ENCODE measurements at places on chromosomes 11 and 22.

- no peaks in the 10 kb centered on the region for H3K27me3 ChIP-seq
- H3K4me3 ChIP-seq = no peak overlapping the region
- H3K4me1 ChIP-seq = peaks cover 11% of the 10 kb centered on the region
- no peak overlapping the region for H3K27ac ChIP-seq
- DNase-seq = no peak
Measured at GRCh38 chr22:23889620-23890019, 4.6 kb upstream of the MIF start.

DNA sequence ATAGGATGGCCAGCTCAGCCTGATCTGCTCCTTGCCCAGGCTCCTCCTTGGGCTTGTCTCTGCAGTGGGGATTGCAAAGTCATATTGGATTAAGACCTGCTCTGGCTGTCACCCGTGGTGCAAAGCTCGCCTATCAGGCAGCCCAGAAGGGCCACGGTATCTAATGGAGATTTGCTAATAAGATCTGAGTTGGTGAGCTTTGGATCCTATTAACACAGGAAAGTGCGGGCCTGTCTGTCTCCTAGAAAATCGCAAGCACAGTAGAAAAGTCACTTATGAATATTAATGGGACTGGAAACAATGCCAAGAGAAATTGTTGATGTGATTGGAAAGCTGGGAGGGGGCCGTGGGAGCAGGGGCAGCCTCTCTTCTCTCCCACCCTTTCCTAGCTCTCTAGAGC is 72.8 kb downstream of the CHST1 start:
- no peak overlapping the region for H3K4me3 ChIP-seq
- H3K4me1 ChIP-seq = no peaks in the 10 kb centered on the region
- H3K27me3 ChIP-seq = no peaks in the 10 kb centered on the region

GRCh38 chr22:24437741-24438328 is 10.4 kb downstream of the ADORA2A start:
- no peaks in the 10 kb centered on the region for H3K36me3 ChIP-seq
- H3K4me3 ChIP-seq = no peak overlapping the region
- H3K4me1 ChIP-seq = peaks cover 99% of the 10 kb centered on the region
- H3K27ac ChIP-seq = no peak overlapping the region
- no peaks in the 10 kb centered on the region for H3K27me3 ChIP-seq
- no peak for DNase-seq

GRCh38 chr22:22352371-22352999 is 107.9 kb downstream of the VPREB1 start:
- H3K4me3 ChIP-seq = no peak overlapping the region
- no peaks in the 10 kb centered on the region for H3K36me3 ChIP-seq
- H3K4me1 ChIP-seq = peaks cover 4% of the 10 kb centered on the region

GRCh38 chr11:12785901-12786300 is 111.7 kb downstream of the TEAD1 start:
- H3K4me1 ChIP-seq = no peaks in the 10 kb centered on the region
- no peak for DNase-seq
- no peaks in the 10 kb centered on the region for H3K36me3 ChIP-seq
- no peaks in the 10 kb centered on the region for H3K27me3 ChIP-seq
- H3K27ac ChIP-seq = no peak overlapping the region
- no peak overlapping the region for H3K4me3 ChIP-seq

GRCh38 chr11:73242251-73243092 is 24.4 kb downstream of the P2RY2 start:
- H3K36me3 ChIP-seq = peaks cover 73% of the 10 kb centered on the region
- DNase-seq = peak; percentile 53
- no peaks in the 10 kb centered on the region for H3K4me1 ChIP-seq
- peak overlapping the region; percentile 31 for H3K27ac ChIP-seq

GRCh38 chr11:107549253-107549953 is 16.1 kb downstream of the ALKBH8 start:
- peaks cover 54% of the 10 kb centered on the region for H3K36me3 ChIP-seq
- H3K27me3 ChIP-seq = no peaks in the 10 kb centered on the region
- no peak overlapping the region for H3K27ac ChIP-seq
- DNase-seq = peak; percentile 46
- H3K4me1 ChIP-seq = no peaks in the 10 kb centered on the region

GRCh38 chr11:132686886-132687285 is 845.4 kb downstream of the OPCML start:
- no peak overlapping the region for H3K4me3 ChIP-seq
- no peak for DNase-seq
- H3K4me1 ChIP-seq = no peaks in the 10 kb centered on the region

DNA sequence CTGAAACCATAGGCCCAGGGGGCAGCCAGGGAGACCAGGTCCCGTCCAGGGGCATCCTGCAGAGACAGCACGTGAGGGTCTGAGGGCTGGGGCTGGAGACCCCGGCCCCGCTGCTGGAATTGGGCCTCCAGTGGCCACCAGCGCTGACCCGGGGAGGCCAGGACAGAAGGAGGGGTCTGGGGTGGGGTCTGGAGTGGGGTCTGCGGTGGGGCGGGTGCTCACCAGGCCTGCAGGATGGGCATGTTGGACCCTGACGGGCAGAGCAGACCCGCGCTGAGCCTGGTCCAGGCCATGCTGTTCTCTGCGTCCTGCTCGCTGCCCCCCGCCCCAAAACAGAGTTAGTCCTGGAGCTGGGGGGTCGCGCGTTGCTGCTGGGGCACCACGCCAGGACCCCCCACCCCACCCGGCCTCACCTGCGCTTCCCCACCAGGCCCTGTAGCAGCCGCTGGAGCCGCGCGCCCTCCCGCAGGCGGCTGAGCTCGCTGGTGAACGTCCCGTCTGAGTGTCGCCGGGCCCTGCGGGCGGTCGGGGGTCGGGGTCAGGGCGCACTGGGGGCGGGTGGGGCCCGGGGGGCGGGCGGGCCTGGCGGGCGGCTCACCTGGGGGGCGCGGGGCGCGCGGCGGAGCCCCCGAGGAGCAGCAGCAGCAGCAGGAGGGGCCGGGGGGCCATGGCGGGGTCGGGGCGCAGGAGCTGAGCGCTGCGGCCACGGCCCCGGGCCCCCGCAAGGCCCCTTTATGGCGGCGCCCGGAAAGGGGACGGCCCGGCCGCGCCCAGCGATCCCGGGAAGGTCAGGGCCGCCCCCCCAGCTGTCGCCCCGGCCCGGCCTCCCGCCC is at the start of gene SCT:
Gene SCT (minus strand): TSS at position 707 of the 833 bp plus-strand sequence. CDS start 38 bp downstream, at position 669.
- DNase-seq = no peak
- peaks cover 6% of the 10 kb centered on the region for H3K4me1 ChIP-seq
- H3K27me3 ChIP-seq = peaks cover 34% of the 10 kb centered on the region

DNA sequence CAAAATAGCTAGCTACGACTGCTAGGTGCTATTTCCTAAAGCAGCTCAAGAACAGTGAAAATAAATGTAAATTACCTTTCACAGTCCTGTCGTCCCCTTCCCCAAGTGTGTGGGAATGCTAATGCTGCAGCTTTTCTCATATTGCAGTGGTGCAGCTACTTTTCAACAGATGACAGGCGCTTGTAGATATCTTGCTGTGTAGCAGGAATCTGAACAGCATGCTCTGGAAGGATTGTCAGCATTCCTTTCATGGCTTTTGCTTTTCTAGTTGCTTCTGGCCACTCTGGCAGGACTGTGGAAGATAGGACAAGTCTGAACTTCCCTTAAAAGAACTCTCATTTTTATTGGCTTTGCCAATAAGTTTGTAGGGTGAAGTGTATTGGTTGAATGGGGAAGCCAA is 18.8 kb downstream of the FAR1 start:
- H3K4me3 ChIP-seq = no peak overlapping the region
- H3K4me1 ChIP-seq = peaks cover 28% of the 10 kb centered on the region
- H3K27ac ChIP-seq = peak overlapping the region; percentile 49
- DNase-seq = no peak
- H3K36me3 ChIP-seq = peaks cover 5% of the 10 kb centered on the region
- H3K27me3 ChIP-seq = no peaks in the 10 kb centered on the region

GRCh38 chr11:96841792-96842191 is 452.0 kb downstream of the JRKL start:
- no peak overlapping the region for H3K27ac ChIP-seq
- H3K4me3 ChIP-seq = no peak overlapping the region
- no peaks in the 10 kb centered on the region for H3K4me1 ChIP-seq
- H3K27me3 ChIP-seq = no peaks in the 10 kb centered on the region
- no peak for DNase-seq
- H3K36me3 ChIP-seq = no peaks in the 10 kb centered on the region

DNA sequence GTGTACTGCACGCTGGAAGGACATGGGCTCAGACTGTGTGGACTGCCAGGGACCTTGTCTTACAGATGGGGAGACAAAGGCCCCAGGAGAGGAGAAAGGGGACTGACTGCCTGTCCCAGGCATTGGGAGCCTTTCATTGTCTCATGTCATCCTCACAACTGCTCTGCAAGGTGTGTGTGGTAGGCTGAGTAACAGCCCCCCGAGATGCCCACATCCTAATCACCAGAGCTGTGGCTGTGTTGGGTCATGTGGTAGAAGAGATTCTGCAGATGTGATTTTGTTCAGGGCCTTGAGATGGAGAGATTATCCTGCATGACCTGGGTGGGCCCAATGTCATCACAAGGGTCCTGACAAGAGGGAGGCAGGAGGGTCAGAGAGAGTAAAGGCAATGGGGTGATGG is 39.1 kb downstream of the ARRB1 start:
- H3K27ac ChIP-seq = no peak overlapping the region
- H3K4me1 ChIP-seq = no peaks in the 10 kb centered on the region
- H3K4me3 ChIP-seq = no peak overlapping the region
- H3K27me3 ChIP-seq = no peaks in the 10 kb centered on the region
- DNase-seq = no peak
- H3K36me3 ChIP-seq = peaks cover 58% of the 10 kb centered on the region

- H3K27ac ChIP-seq = no peak overlapping the region
- H3K27me3 ChIP-seq = peaks cover 10% of the 10 kb centered on the region
- no peak overlapping the region for H3K4me3 ChIP-seq
- H3K36me3 ChIP-seq = no peaks in the 10 kb centered on the region
Measured at GRCh38 chr11:78910322-78910721, 335.7 kb upstream of the NARS2 start.

- no peak overlapping the region for H3K27ac ChIP-seq
- no peak overlapping the region for H3K4me3 ChIP-seq
- H3K27me3 ChIP-seq = no peaks in the 10 kb centered on the region
- H3K4me1 ChIP-seq = no peaks in the 10 kb centered on the region
Measured at GRCh38 chr11:16034074-16034473, 322.3 kb downstream of the SOX6 start.

GRCh38 chr11:69533296-69534165 is 52.1 kb downstream of the LINC01488 start:
- no peak overlapping the region for H3K4me3 ChIP-seq
- H3K27me3 ChIP-seq = no peaks in the 10 kb centered on the region
- no peak for DNase-seq
- H3K4me1 ChIP-seq = peaks cover 13% of the 10 kb centered on the region
- no peaks in the 10 kb centered on the region for H3K36me3 ChIP-seq

GRCh38 chr11:34972892-34973291 is 56.5 kb downstream of the PDHX start:
- no peaks in the 10 kb centered on the region for H3K27me3 ChIP-seq
- no peak overlapping the region for H3K4me3 ChIP-seq
- no peak for DNase-seq
- no peaks in the 10 kb centered on the region for H3K4me1 ChIP-seq
- H3K27ac ChIP-seq = no peak overlapping the region
- H3K36me3 ChIP-seq = peaks cover 16% of the 10 kb centered on the region

DNA sequence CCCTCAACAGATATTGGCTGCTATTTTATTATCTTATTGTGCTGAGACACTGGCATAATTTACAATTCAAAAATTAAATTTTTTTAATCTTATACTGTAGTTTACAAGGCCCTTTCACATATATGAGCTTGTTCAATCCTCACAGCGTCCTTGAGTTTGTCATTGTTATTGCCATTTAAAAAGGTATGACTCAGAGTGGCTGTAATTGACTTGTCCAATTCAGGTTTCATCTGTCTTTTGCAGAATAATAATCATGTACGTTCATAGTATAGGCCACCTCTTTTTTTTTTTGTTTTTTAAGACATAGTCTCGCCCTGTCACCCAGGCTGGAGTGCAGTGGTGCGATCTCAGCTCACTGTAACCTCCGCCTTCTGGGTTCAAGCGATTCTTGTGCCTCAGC is 11.5 kb downstream of the PTPRJ start:
- no peak for DNase-seq
- peaks cover 4% of the 10 kb centered on the region for H3K36me3 ChIP-seq
- peaks cover 71% of the 10 kb centered on the region for H3K4me1 ChIP-seq
- no peak overlapping the region for H3K27ac ChIP-seq

DNA sequence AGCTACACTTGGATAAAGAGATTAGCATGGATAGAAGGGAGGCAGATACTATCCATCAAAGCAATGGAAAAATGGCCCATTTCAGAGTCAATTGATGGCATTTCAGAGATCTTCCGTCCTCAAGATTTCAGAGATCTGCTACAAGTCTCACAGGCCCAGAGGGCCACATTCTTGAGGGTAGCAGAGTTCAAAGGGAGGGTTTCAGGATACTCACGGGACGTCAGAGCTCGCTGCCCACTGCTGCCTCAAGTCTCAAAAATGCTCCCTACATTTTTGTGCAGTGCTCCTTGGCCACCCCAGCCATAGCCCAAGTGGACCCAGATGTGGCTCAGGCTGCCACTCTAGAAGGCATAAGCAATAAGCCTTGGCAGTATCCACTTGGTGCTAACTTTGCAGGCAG is 24.9 kb downstream of the RTL6 start:
- no peak overlapping the region for H3K4me3 ChIP-seq
- no peaks in the 10 kb centered on the region for H3K36me3 ChIP-seq
- H3K4me1 ChIP-seq = no peaks in the 10 kb centered on the region
- peaks cover 4% of the 10 kb centered on the region for H3K27me3 ChIP-seq
- no peak for DNase-seq

- peaks cover 7% of the 10 kb centered on the region for H3K4me1 ChIP-seq
- no peak overlapping the region for H3K4me3 ChIP-seq
- no peaks in the 10 kb centered on the region for H3K36me3 ChIP-seq
- H3K27ac ChIP-seq = no peak overlapping the region
- no peak for DNase-seq
Measured at GRCh38 chr11:3802011-3802790, 4.8 kb upstream of the NUP98 start.

- no peak for DNase-seq
- H3K4me3 ChIP-seq = no peak overlapping the region
- H3K4me1 ChIP-seq = no peaks in the 10 kb centered on the region
- H3K27me3 ChIP-seq = peaks cover 5% of the 10 kb centered on the region
- no peaks in the 10 kb centered on the region for H3K36me3 ChIP-seq
Measured at GRCh38 chr11:64698427-64698826, 24.6 kb downstream of the NRXN2 start.

- DNase-seq = no peak
- H3K4me3 ChIP-seq = no peak overlapping the region
- H3K27ac ChIP-seq = no peak overlapping the region
Measured at GRCh38 chr11:133215596-133216230, 316.6 kb downstream of the OPCML start.

DNA sequence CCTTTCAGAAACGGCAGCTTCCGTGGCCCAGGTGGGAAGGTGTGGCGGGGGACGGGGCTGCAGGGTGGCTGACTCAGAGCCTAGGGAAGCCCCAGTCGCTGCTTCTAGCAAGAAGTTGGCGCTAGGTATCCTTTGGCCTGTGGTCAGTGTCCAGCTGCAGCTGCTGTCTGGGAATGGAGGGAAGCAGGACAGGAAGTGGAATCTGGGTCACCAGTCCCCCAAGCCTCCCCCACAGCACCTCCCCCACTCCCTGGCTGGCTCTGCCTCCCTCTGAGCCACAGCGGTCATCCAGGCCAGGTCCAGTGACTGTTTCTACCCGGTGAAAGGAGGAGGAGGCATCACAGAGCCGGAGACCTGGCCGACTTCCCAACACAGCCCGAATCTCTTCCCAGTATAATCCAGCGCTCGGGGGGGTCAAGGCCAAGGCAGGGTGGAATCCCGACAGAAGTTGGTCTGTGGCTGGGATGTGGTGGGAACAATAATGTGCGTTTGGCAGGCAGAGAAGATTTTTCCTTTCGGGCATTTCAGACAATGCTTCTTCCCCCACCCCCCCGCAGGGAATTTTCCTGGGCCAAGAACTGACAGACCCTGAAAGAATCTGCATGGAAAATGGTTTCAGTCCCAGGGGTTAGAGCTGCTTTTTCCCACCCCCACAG is 45.1 kb downstream of the C11orf96 start:
- no peaks in the 10 kb centered on the region for H3K36me3 ChIP-seq
- H3K4me1 ChIP-seq = no peaks in the 10 kb centered on the region
- H3K27ac ChIP-seq = no peak overlapping the region
- DNase-seq = no peak
- H3K4me3 ChIP-seq = no peak overlapping the region
